Heart right ventricle (tissue), 16 donors: ENCODE measurements at places on chromosomes 3 and 15. TPM values are rescaled to one million over a fixed set of nuclear protein-coding genes. Genes with fewer than 3 reads are reported as not detected.

- no peaks in the 10 kb centered on the region for H3K4me1 ChIP-seq
- H3K36me3 ChIP-seq: no peaks in the 10 kb centered on the region
- no peaks in the 10 kb centered on the region for H3K27me3 ChIP-seq
- DNase-seq: no peak
- H3K4me3 ChIP-seq: no peak overlapping the region
Measured at GRCh38 chr3:166071-166470, 30.5 kb upstream of the CHL1 start.

Gene RHO
- total RNA-seq: not detected

Gene HCLS1
- total RNA-seq: 9.1 TPM

GRCh38 chr15:64697911-64698369 lies 77.4 kb downstream of the RBPMS2 start:
- H3K36me3 ChIP-seq: peaks cover 45% of the 10 kb centered on the region
- H3K27me3 ChIP-seq: no peaks in the 10 kb centered on the region
- peaks cover 92% of the 10 kb centered on the region for H3K4me1 ChIP-seq

DNA sequence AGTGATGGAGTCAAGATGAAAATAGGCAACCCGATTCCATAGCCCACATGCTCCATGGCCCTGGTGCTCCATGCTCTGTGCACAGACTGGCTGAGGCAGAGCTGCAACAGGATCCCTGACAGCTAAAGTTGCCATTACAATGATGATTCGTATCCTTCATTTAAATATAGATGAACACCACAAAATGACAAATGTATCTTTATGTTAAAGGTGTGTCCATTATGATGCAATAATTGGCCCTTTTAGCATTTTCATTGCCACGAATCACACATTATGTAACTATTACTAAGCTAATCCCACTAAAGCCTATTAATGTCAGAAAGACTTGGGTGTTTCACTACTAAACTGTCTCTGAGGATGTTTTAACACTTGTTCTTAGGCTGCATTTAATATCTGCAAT lies 270.2 kb upstream of the THBS1 start:
- no peak overlapping the region for H3K27ac ChIP-seq
- no peak overlapping the region for H3K4me3 ChIP-seq
- H3K27me3 ChIP-seq: no peaks in the 10 kb centered on the region
- no peak for DNase-seq

Gene MCTP2
- 0.25 TPM for total RNA-seq

DNA sequence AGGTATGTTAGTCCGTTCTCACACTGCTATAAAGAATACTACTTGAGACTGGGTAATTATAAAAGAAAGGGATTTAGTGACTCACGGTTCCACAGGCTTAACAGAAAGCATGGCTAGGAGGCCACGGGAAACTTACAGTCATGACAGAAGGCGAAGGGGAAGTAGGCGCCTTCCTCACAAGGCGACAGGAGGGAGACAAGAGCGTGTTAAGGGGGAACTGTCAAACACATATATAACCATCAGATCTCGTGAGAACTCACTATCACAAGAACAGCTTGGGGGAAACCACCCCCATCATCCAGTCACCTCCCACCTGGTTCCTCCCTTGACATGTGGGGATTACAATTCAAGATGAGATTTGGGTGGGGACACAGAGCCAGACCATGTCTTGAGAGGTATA lies 30.4 kb downstream of the SPRED1 start:
- H3K27ac ChIP-seq: no peak overlapping the region
- no peaks in the 10 kb centered on the region for H3K36me3 ChIP-seq
- no peaks in the 10 kb centered on the region for H3K27me3 ChIP-seq
- H3K4me1 ChIP-seq: peaks cover 15% of the 10 kb centered on the region
- no peak overlapping the region for H3K4me3 ChIP-seq

GRCh38 chr15:90530250-90531051 lies 728 bp downstream of the CRTC3 start:
- DNase-seq: peak; percentile 59
- peak overlapping the region; percentile 91 for H3K4me3 ChIP-seq
- peak overlapping the region; percentile 95 for H3K27ac ChIP-seq
- no peaks in the 10 kb centered on the region for H3K27me3 ChIP-seq

DNA sequence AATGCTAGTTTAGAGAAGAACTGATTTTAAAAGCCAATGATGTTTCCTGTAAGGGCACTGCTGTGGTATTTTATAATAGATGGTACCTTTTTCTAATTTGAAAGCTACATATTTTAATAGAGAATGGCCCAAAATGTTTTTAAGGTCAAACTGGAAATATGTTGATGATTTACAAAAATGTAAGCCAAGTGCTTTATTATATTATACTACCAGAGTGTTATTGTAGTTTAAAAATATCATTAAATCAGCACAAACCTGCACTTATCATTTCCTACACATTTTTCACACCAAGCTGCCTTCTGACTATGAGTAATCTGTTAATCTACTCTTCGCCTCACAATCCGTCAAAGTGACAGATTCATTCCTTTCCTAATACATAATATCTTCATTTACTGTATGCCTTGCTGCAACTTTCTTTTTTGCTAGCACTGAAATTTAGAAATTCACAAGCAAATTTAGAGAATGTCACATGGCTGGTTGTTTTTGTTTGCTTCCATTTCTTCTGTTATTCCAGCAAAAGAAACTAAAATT lies 126.4 kb upstream of the FAM3D start:
- H3K4me3 ChIP-seq: no peak overlapping the region
- no peaks in the 10 kb centered on the region for H3K4me1 ChIP-seq

GRCh38 chr3:66479532-66479947 lies 21.3 kb downstream of the LRIG1 start:
- no peaks in the 10 kb centered on the region for H3K27me3 ChIP-seq
- H3K27ac ChIP-seq: no peak overlapping the region
- H3K4me1 ChIP-seq: peaks cover 99% of the 10 kb centered on the region
- H3K36me3 ChIP-seq: no peaks in the 10 kb centered on the region

GRCh38 chr15:59830098-59830497 lies 141.0 kb upstream of the BNIP2 start:
- no peak overlapping the region for H3K4me3 ChIP-seq
- DNase-seq: no peak
- H3K36me3 ChIP-seq: no peaks in the 10 kb centered on the region
- H3K4me1 ChIP-seq: no peaks in the 10 kb centered on the region
- H3K27ac ChIP-seq: no peak overlapping the region
- H3K27me3 ChIP-seq: peaks cover 23% of the 10 kb centered on the region

DNA sequence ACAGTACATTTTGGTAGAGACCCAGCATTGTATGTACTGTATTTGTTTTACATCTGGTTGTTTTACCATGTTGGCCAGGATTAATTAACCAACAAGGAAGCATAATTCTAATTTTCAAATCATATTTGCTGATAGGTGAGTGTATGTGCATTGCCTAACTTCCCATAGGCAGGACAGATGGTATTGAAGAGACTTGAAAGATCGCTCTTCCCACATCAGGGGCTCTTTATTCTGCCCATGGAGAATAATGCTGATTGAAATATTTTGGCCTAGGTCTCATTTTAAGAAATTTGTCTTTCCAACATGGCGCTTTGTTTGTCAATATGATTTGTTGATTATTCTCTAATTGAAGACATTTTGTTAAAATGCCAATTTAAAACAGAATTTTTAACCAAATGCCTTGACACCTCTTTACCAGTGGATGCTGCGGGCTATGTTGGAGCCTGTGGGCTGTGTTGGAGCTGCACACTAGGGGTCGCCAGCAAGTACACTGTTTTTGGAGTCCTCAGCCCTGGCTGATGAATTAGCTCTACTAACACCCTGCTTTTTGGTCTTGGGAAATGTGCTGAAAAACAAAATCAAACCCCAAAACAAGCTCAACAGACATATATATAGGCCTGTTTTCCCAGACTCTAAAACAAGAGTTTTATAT lies 5.3 kb downstream of the P2RY12 start:
- H3K27ac ChIP-seq: no peak overlapping the region
- no peak overlapping the region for H3K4me3 ChIP-seq
- H3K27me3 ChIP-seq: no peaks in the 10 kb centered on the region
- H3K4me1 ChIP-seq: peaks cover 3% of the 10 kb centered on the region
- H3K36me3 ChIP-seq: no peaks in the 10 kb centered on the region
